ENCODE measurements at places on chromosomes 3 and 15. TPM values are rescaled to one million over a fixed set of nuclear protein-coding genes. Genes with fewer than 3 reads are reported as not detected.
A peak's percentile ranks its signal among the peaks of the same experiment; 100 is the strongest.

- DNase-seq, result no peak
- H3K4me1 ChIP-seq, result peaks cover 4% of the 10 kb centered on the region
- H3K27me3 ChIP-seq, result no peaks in the 10 kb centered on the region
- H3K4me3 ChIP-seq, result peak overlapping the region; percentile 66
Observed at GRCh38 chr3:47008851-47009224, 29.4 kb downstream of the NBEAL2 start.

DNA sequence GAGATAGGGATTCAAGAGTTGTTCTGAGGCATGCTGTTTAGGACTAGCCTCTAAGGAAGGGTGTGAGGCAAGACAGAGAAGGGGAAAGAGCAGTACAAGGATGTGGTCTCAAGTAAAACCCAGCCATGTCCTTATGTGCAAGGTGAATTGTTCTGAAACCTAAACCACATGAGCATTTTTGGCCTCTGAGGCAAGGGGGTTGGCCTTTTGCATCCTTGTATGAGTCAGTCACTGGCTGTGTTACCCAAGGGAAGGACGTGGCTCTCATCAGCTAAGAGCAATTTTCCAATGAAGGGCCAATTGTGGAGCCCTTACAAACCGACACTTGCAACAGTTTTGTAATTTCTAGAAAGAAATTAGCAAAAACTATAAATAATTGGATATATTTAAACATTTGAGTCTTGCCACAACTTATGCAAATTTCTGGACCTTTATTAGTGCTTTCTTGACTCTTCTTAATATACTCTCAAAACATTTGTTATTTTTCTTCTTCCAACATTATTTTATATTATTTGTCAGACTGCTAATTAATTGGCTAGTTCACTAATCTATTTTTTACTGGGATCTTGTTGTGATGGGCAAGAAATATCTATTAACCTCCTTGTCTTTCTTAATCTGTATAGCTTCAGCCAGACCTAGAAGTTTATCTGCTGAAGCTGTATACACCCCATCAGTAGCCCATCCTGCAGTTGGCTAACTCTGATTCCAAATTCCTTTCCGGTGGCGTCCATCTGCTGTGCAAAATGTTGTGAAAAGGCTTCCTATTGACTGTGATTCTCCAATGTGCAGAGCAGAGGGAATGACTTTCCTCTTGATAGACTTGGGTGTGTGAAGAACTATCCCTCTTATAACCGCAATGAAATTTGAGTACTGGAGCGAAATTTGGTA lies 97.7 kb upstream of the P2RY1 start:
- H3K4me1 ChIP-seq, result no peaks in the 10 kb centered on the region
- no peak overlapping the region for H3K4me3 ChIP-seq
- H3K27ac ChIP-seq, result no peak overlapping the region

GRCh38 chr3:184596886-184597575 lies 35.4 kb downstream of the EPHB3 start:
- H3K27ac ChIP-seq, result no peak overlapping the region
- no peak overlapping the region for H3K4me3 ChIP-seq
- H3K27me3 ChIP-seq, result peaks cover 19% of the 10 kb centered on the region
- H3K4me1 ChIP-seq, result peaks cover 59% of the 10 kb centered on the region
- H3K36me3 ChIP-seq, result no peaks in the 10 kb centered on the region

GRCh38 chr3:121992601-121993560 lies 29.2 kb downstream of the ILDR1 start:
- DNase-seq, result no peak
- H3K4me3 ChIP-seq, result no peak overlapping the region
- H3K36me3 ChIP-seq, result no peaks in the 10 kb centered on the region
- H3K27me3 ChIP-seq, result no peaks in the 10 kb centered on the region
- H3K4me1 ChIP-seq, result peaks cover 6% of the 10 kb centered on the region

DNA sequence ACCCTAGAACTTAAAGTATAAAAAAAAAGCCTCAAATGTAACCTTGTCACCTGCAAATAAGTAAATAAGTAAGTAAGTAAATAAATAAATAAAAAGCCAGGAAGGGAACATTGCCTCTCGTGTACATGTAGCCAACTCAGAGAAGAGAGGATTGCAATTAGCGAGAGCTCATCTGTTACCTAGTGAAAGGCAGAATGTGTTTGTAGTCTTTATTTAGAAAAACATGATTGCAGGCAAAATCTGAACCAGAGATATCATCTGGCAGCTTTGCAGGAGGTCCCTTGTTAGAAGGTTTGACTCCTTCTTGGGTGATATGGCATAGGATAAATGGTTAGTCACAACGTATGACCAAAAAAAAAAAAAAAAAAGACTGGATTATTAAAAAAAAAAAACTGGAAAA lies 71.6 kb upstream of the SYN2 start:
- DNase-seq, result no peak
- no peaks in the 10 kb centered on the region for H3K4me1 ChIP-seq
- H3K27me3 ChIP-seq, result peaks cover 8% of the 10 kb centered on the region
- no peak overlapping the region for H3K27ac ChIP-seq
- H3K4me3 ChIP-seq, result no peak overlapping the region

The SNRPN gene
- 106 TPM for total RNA-seq

The PIK3CB gene
- total RNA-seq, result 16.7 TPM
